T-helper 9 cell (primary cell): ENCODE measurements at places on chromosomes 2 and 18.

- DNase-seq, result no peak
Observed at GRCh38 chr2:111028720-111029119, 92.0 kb upstream of the BCL2L11 start.

DNA sequence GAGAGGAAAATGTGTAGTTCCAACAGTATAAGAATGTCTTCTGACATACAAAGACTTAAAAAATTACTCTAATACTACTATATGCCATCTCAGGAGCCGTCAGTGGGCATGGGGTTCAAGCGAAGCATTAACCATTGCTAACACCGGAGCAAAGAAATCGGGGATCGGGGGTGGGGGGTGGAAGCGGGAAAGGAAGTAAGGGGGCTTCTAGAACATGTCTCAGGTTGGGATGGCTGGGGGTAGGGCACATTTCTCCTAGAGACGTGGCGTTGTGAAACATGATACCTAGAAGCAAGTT lies 702 bp downstream of the LMAN1 start:
- DNase-seq, result no peak

GRCh38 chr18:51074605-51075004 lies 44.6 kb downstream of the SMAD4 start:
- no peak for DNase-seq

- no peak for DNase-seq
Observed at GRCh38 chr2:64325477-64325851, 128.5 kb upstream of the LGALSL start.

GRCh38 chr2:156192468-156192867 lies 140.1 kb downstream of the NR4A2 start:
- DNase-seq, result no peak

GRCh38 chr2:11811036-11811654 lies 64.7 kb downstream of the LPIN1 start:
- no peak for DNase-seq

DNA sequence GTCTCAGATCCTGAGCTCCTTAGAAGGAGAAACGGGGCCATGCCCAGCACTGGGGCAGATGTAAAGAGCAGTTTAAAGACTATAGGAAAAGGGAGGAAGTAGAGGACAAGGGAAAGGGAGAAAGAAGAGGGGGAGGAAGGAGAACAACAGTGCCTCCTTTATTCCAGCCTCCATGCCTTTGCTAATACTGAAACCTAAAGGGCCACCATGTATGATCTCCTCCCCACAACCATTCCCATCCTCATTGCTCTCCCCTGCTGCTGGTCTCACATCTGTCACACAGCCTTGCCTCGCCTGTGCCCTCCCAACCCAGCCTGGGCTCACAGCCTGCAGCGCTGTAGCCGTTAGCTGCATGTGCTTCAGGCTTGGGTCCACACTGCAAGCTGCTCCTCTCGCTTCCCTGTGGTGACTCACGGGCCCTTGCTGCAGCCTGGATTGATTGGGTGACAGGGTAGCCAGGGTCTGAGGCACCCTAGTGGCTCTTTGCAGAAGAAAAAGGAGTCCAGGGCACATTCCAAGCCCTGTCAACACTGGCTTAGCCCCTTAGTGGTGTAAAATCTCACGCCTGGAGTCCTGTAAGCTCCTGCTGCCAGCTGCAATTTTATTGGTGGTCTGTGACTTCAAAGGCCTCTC lies 281.9 kb downstream of the SRBD1 start:
- DNase-seq, result no peak

DNA sequence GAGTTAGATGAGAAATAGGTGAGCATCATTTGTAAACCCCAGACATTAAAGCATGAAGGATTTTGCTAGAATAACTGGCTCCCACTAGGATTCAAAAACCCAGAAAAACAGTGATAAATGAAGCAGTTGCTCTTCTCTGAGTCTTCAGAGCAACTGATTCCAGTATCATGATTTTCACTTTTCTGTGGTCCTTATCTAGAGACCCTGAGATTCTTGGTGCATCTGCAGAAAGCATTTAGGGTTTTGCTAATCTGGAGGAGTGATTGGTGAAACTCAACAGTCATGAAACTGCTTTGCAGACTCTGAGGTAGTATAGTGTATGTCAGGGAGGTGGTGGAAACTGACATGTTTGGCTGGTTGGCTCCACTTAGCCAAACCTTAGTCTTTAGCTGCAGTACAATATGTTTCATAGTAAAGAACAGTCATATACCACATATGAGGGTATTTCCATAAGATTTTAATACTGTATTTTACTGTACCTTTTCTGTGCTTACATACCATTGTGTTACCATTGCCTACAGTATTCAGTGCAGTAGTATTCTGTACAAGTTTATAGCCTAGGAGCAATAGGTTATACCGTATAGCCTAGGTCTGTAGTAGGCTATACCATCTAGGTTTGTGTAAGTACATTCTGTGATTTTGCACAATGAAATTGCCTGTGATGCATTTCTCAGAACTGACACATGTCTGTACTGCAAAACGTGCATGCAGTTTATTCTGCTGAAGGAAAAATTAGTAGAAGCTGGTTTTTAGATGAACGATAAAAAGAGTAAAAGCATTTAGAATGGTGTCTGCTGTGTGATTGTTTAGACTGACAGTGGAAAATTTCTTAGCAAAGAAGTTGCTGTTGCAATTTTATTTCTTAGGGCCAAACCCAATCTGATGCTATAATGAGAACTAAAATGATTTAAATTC lies 23.8 kb downstream of the EML4 start:
- no peak for DNase-seq

DNA sequence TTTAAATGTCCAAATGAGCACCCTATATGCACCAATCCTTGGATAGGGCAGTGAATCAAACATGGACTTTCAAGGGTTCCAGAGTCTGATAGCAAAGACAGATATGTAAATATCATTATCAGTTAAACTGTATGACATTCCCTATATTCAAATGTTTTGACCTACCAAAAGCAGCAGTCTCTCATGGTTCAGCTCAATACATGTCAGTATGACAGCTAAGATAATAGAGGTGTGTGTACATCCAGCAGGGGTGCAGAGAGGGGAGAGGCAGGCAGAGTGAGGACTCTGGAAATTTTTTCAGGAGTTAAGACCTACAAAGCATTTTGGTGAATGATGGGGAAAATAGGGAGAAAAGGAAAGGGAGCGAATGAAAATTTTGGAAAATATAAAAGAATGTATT lies 106.3 kb downstream of the MYO3B start:
- DNase-seq, result no peak

DNA sequence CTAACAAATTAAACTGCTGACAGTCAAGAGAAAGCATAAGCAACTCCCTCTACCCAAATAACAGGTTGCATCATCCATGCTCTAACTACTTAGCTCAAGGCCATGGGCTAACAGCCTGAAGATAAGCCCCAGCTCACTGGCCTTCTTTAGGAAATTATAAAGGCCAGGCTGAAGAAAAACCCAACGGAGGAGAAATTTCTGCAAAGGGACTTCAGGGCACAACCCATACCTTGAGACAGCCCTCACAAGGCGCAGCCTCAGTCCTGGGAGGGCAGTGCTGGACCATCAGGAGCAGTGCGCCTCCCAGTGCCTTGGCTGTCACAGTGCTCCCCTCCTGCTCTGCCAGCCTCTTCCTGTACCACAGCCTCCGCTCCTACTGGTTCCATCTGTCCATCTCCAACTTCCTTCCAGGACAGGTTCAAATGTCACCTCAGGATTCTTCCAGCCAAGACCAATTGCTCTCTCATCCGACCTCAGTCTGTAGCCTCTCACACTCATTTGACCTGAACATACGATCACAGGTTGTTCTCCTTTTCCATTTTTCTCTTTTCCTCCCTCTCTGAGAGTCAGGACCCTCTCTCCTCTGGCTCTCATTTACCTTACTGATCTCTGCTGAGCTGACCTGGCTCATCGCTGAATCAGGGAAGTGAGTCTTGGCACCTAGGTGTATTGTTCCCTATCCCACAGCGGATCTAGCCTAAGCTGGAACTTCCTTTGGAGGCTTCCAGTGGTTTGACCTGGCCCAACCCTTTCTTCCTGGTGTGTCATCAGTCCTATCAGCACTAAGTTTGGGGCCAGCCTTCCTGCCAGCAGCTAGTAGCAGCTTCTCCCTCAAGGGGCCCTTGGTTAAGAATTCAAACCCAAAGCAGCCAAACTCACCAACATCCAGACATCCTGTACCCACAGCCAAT lies 1.9 kb downstream of the MCFD2 start:
- DNase-seq, result no peak

- DNase-seq, result no peak
Observed at GRCh38 chr2:48715956-48716355, 39.6 kb downstream of the LHCGR start.

GRCh38 chr2:118687192-118687591 lies 160.3 kb downstream of the EN1 start:
- DNase-seq, result no peak

DNA sequence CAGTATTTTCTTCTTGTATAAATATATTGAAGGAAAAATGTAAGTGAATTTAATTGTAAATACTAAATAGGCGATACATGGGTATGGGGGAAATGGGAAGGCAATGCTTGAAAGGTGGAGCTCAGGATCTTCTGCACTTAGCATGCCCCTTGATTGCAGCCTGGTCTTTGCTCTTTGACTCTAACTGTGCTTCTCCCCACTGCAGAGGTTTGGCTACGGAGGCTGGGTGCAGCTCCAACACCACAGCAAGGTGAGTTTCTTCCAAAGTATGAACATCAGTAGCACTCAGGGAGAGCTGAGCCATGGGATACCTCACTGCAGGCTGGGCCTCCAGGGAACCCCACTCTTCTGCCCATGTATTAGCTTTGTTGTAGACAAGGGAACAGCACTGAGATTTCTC lies 6.6 kb downstream of the ACMSD start:
- no peak for DNase-seq

DNA sequence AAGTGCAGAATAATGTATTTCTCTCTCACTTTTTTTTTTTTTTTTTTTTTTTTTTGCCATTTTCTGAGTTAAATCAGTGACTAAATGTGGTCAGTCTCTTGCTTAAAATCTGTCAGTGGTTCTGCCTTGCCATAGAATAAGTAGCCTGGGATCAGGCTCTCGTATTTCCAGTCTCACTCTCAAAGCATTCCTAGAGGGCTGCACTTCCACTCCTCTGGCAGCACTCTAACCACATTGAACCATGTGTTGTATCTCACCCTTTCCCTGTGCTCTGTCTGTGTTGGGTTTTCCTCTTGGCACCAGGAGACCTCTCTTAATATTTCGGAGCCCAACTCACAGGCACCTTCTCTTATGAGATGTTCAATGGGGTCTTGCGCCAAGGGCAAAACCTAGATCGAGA lies 304.4 kb downstream of the CTNNA2 start:
- no peak for DNase-seq

GRCh38 chr2:113692698-113693428 lies 63.6 kb downstream of the SLC35F5 start:
- DNase-seq, result no peak

DNA sequence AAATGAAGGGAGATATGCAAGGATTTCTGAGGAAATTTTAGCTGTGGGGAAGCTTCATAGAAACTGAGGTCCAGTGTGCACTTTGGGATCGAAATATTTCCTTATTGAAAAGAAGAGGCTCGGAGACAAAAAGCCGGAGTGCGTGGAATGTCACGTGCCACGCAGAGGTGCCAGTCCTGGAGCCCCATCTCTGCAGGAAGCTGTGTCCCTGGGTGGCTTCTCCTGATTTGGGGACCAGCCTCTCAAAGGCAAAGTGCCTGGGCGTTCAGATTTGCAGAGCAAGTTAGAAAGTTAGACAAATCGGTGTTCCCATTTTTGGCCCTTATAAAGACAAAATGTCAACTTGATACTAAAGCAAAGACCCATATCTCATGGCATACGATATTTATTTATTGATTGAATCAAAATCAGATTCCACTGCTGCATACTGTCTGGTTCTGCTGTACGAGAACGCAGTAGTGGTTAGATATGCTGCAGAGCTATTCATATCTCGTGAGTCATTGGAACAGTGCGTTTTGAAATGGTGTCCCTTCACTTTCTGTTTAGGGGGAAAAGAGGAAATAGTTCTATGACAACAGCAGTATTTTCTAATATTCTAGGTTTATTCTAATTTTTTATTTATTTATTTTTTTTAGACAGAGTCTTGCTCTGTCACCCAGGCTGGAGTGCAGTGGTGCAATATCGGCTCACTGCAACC lies 9.1 kb upstream of the ATG16L1 start:
- DNase-seq, result no peak

DNA sequence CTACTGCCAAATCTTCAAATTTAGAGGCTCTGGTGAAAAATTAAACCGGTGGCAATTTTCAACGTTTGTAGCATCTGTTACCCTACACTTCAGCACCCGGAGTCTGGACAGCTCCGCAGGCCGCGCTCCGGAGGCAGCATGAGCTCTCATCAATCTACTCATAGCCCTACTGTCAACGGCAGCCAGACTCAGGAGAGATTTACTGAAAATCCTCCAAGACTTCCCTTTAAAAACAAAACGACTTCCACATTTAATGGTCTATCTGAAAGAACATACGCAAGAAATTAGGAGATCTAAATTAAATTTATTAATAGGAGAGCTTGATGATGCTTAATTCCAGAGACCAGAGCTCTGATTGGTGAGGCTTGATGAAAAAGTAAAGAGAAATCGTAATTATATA lies 970 bp upstream of the ADCYAP1 start:
- peak; percentile 12 for DNase-seq

GRCh38 chr18:47997338-47997780 lies 66.9 kb upstream of the SMAD2 start:
- DNase-seq, result no peak

DNA sequence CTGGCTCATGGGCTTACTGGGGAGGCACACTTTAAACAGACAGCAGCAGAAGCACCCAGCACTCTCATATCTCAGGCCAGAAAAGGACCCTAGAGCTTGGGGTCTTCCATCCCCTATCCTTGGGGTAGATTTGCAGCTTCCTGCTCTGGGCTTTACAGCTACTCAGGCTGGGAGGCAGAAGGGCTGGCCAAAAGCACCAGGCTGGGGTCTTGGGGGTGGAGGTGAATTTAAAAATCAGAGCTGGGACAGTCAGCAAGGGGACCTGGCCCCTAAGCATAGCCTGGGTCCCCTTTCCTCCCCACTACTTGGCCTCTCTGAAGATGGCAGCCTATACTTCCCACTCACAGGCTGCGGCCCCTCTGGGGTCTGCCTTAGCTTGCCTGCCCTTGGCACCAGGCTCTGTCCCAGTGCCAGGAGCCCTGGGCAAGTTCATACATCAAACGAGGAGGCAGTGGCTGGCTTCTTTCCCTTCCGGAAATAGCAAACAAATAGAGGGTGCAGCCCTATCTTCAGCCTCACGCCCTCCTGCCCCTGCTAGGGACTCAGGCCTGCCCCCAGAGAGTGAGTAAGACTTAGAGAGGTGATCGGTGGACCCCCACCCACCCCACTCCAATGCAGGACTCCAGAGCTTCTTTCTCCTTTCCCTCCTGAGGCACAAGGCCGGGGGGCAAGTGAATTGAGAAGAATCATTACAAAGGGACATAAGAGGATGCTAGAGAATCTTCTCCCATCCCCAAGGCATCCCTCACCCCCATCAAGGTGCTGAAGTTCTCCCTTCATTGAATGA lies 26.0 kb upstream of the TNS1 start:
- no peak for DNase-seq

DNA sequence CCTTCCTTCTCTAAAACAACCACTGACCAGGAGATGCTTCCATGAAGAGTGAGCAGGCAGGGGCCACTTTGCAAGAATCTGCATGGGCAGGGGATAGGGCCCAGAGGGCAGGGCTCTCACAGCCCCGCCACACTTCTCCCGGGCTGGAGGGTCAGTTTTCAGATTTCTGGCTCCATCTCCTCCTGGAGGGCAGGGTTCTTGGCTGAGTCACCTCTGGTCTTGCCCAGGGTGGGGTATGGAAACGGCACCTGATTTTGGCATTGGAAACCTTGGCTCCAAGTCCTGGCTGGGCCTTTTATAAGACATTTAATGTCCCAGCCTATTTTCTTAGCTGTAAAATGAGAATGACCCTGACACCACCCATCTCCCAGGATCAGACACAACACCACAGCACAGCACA lies 27.6 kb upstream of the ASPRV1 start:
- no peak for DNase-seq
